ENCODE measurements at places on chromosomes 12 and 14. TPM values are rescaled to one million over a fixed set of nuclear protein-coding genes. Genes with fewer than 3 reads are reported as not detected.

DNA sequence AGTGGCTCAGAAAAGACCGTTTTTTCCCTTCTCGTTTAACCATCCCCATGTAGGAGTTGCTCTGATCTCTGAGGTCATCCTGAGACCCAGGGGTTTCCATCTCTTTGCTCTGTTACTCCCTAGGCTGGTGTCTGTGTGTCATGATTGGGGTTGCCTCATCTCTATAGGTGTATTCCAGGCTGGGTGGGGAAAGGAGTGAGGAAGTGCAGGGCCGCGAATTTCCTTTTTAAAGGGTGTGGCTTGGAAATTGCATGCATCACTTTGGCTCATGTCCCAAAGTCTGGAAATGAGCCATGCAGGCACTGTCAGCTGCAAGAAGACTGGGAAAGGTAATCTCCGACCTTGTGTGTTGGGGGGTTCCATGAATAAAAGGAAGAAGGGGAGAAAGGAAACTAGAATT, 201.9 kb downstream of the AACS start:
- no peaks in the 10 kb centered on the region for H3K4me1 ChIP-seq
- H3K4me3 ChIP-seq, result no peak overlapping the region
- H3K36me3 ChIP-seq, result no peaks in the 10 kb centered on the region
- no peak for DNase-seq
- no peaks in the 10 kb centered on the region for H3K27me3 ChIP-seq
- H3K27ac ChIP-seq, result no peak overlapping the region

GRCh38 chr12:49439042-49439441, 71.8 kb downstream of the SPATS2 start:
- H3K36me3 ChIP-seq, result no peaks in the 10 kb centered on the region
- H3K4me1 ChIP-seq, result peaks cover 18% of the 10 kb centered on the region
- no peak overlapping the region for H3K4me3 ChIP-seq
- no peak for DNase-seq
- no peaks in the 10 kb centered on the region for H3K27me3 ChIP-seq

DNA sequence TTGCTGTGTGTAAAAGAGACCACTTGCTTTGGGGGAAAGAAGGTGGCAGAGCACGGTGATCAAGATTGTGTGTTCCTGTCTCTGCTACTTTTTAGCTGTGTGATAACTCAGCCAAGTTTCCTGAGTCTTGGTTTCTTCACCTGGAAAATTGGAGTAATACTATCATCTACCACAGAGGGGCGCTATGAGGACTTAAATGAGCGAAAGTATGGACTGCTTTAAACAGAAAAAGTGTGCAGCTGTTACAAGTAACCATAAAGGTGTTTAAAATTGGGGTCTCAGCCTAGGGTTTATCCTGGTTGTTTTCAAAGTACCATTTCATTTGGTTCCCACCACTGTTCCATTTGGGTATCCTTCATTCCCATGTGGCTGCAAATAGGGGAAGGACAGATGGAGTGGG, 65.9 kb upstream of the WSCD2 start:
- no peaks in the 10 kb centered on the region for H3K4me1 ChIP-seq
- H3K27ac ChIP-seq, result no peak overlapping the region
- no peak for DNase-seq
- H3K36me3 ChIP-seq, result no peaks in the 10 kb centered on the region
- peaks cover 6% of the 10 kb centered on the region for H3K27me3 ChIP-seq

GRCh38 chr14:33435911-33436689, 497.4 kb downstream of the NPAS3 start:
- H3K27me3 ChIP-seq, result no peaks in the 10 kb centered on the region
- no peak overlapping the region for H3K27ac ChIP-seq
- no peaks in the 10 kb centered on the region for H3K36me3 ChIP-seq
- DNase-seq, result no peak

DNA sequence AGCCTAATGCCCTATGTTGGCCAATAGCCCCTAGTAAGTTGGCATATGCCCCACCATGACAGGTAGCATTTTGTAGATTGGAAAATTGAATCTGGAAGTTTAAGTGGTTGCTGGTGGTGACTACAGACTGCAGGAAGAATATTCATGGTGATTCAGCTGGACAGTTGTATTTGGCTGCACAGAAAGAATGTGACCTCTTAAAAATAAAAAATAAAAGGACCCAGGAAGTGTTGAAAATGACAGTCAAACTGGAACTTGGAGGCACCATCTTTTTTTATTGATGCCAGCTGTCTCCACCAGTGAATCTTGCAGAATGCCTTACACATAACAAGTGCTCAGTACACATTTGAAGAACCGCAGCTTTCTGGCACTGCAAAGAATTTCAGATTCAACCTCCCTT, 73.9 kb downstream of the PRMT8 start:
- no peak for DNase-seq
- H3K27me3 ChIP-seq, result no peaks in the 10 kb centered on the region
- no peaks in the 10 kb centered on the region for H3K4me1 ChIP-seq

DNA sequence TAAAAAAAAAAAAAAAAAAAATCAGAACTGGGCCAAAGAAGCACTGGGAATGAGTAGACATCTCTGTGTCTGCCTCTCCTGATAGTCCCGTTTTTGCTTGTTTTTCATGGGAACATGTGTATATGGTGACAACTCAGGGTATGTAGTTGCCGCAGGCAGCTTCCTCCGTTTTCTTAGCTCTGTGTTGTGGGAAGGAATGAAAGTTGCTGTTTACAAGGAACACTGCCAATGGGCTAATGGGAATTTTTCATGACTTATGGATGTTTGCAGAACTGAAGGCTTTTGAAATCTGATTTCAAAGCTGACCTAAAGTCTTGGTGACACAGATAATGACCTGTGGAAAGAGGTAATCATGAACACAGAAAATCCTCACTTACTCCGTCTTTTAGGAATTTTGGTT, 146.4 kb upstream of the BTG1 start:
- H3K36me3 ChIP-seq, result no peaks in the 10 kb centered on the region
- no peak for DNase-seq
- no peak overlapping the region for H3K4me3 ChIP-seq
- no peaks in the 10 kb centered on the region for H3K27me3 ChIP-seq

GRCh38 chr14:95660651-95661515, 25.3 kb upstream of the TCL1B start:
- H3K4me3 ChIP-seq, result no peak overlapping the region
- H3K27me3 ChIP-seq, result peaks cover 18% of the 10 kb centered on the region
- DNase-seq, result no peak
- no peaks in the 10 kb centered on the region for H3K4me1 ChIP-seq
- no peaks in the 10 kb centered on the region for H3K36me3 ChIP-seq

DNA sequence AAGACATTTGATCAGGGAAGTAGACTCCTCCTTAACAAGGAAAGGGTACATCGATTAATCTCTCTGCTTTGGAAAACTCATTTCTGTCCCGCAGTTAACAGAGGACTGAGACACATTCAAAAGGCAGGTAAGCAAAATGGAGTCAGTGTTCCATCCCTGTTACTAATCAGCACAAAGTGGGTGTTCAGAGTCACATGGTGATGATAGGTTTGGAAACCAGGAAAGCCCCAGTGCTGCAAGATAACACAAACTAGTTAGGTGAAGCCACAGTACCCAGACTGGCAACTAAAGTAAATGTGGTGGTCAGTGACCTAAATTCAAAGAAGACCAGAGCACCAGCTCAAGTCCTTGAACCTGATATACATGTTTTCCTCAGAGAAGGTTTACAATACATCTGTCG, 1.8 kb downstream of the OR4K17 start:
- no peaks in the 10 kb centered on the region for H3K27me3 ChIP-seq
- no peak for DNase-seq
- no peak overlapping the region for H3K4me3 ChIP-seq
- H3K4me1 ChIP-seq, result no peaks in the 10 kb centered on the region
- no peaks in the 10 kb centered on the region for H3K36me3 ChIP-seq

DNA sequence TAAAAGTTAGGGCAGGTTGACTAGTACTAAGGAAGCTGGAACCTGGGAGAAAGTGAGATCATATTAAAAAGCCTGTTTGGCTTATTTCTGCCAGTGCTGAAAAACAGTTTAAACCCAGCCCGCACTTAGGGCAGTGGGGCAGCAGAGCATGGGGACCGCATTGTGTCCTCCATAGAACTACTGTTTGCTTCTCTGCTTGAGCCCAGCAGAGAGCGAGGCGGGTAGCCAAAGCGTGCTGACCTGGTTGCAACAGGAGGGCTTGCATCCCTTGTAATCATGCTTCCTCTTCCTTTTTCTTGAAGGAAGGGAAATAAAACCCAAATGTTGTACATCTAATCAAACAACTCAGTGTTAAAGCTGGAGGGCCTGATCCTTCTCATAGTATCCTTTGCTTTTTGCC, 82.5 kb upstream of the HOXC13 start:
- no peaks in the 10 kb centered on the region for H3K36me3 ChIP-seq
- no peak overlapping the region for H3K27ac ChIP-seq
- H3K4me1 ChIP-seq, result no peaks in the 10 kb centered on the region
- peaks cover 13% of the 10 kb centered on the region for H3K27me3 ChIP-seq

DNA sequence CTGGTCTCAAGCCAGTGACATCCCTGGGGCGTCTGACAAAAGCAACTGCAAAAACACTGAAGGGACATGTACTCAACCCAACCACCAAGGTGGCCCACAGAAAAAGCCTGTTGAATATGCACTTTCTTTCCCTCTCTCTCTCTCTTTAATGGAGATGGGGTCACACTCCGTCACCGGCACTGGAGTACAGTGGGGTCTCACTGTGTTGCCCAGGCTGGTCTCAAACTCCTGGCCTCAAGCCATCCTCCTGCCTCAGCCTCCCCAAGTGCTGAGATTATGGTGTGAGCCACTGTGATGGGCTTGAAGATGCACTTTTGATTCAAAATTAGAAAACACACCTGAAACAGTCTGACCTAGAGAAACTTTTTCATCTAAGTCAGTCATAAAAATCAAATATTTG, 7.2 kb upstream of the CD27 start:
- DNase-seq, result no peak
- H3K4me1 ChIP-seq, result no peaks in the 10 kb centered on the region
- H3K27me3 ChIP-seq, result no peaks in the 10 kb centered on the region

- H3K27me3 ChIP-seq, result no peaks in the 10 kb centered on the region
- peaks cover 8% of the 10 kb centered on the region for H3K36me3 ChIP-seq
- DNase-seq, result no peak
- no peak overlapping the region for H3K27ac ChIP-seq
- no peak overlapping the region for H3K4me3 ChIP-seq
- no peaks in the 10 kb centered on the region for H3K4me1 ChIP-seq
Observed at GRCh38 chr14:92998946-92999345, 76.0 kb downstream of the CHGA start.

DNA sequence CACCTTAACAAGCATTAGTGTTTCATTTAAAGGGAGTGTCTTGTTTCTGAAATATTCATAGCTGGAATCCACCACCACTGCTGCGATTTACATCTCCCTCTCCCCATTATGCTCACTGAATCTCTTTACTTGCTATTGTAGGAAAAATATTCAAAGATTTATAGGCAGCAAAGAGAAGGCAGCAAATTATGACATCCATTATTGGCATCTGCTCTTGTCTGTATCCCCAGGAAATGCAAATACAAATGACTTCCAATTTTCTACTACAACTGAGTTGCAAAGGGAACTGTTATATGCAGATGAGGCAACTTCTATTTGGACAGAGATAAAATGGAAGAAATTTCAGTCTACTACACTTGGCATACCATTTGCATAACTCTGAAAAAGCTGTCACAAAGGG, 88.4 kb upstream of the PRKD1 start:
- H3K36me3 ChIP-seq, result no peaks in the 10 kb centered on the region
- no peak for DNase-seq
- H3K4me1 ChIP-seq, result no peaks in the 10 kb centered on the region
- H3K27ac ChIP-seq, result no peak overlapping the region

DNA sequence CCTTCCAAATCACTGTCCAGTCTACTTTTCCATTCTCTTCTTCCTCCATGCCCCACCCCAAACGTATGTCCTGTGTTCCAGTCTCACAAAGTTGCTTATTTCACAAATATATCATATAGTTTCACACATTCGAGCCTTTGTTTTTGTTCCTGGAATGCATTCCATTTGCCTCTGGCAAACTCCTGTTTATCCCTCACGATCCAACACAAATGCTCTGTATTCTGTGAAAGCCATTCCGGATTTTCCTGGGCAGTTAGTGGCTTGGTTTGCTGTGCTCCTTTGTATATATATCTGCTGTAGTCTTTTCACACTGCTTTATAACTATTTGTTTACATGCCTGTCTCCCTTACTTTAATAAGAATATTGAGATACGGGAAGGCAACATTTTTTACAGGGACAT, 9.0 kb downstream of the RIC8B start:
- no peak overlapping the region for H3K4me3 ChIP-seq
- H3K27ac ChIP-seq, result no peak overlapping the region
- no peaks in the 10 kb centered on the region for H3K4me1 ChIP-seq
- DNase-seq, result no peak
- H3K36me3 ChIP-seq, result peaks cover 34% of the 10 kb centered on the region
- H3K27me3 ChIP-seq, result no peaks in the 10 kb centered on the region

GRCh38 chr14:55889124-55889523, 229.1 kb upstream of the PELI2 start:
- no peaks in the 10 kb centered on the region for H3K36me3 ChIP-seq
- no peaks in the 10 kb centered on the region for H3K27me3 ChIP-seq
- H3K4me1 ChIP-seq, result no peaks in the 10 kb centered on the region
- no peak overlapping the region for H3K4me3 ChIP-seq
- no peak overlapping the region for H3K27ac ChIP-seq

DNA sequence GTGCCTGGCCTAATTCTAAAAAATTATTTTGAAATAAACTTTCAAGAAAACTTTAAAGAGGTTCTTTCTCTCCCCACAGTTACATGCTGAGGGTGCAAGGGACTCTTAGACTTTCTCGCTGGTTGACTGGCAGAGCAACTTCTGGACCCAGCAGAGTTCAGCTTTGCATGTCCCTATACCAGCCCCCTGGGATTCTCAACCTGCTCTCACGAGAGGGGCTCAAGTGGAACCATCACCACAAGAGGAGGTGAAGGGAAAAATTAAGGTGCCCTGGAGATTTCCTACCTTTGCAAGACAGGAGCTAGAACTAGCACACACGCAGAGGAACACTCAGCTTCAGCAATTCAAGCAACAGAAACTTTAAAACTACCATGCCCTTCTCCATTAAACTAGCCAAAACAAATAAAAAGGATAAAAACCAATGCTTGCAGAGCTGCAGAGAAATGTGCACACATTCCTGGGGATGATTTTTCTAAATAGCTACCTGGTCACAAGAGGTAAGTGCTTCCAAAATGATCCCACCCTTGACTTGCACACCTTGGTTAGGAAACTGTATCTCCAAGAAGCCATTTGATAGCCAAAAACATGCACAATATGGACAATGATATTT, 2.5 kb downstream of the HVCN1 start:
- H3K27ac ChIP-seq, result no peak overlapping the region
- H3K27me3 ChIP-seq, result no peaks in the 10 kb centered on the region
- no peaks in the 10 kb centered on the region for H3K36me3 ChIP-seq
- no peak for DNase-seq
- peaks cover 26% of the 10 kb centered on the region for H3K4me1 ChIP-seq
- H3K4me3 ChIP-seq, result no peak overlapping the region

Gene DAZAP2
- 259 TPM for total RNA-seq

Gene CNTN1
- 12.3 TPM for total RNA-seq

Gene CYP27B1
- total RNA-seq, result 1.1 TPM

Gene RHOJ
- 29.2 TPM for total RNA-seq

Gene DIO3
- total RNA-seq, result 1.9 TPM

Gene GARIN6
- total RNA-seq, result not detected

Gene CHGA
- total RNA-seq, result 0.71 TPM

Gene BDKRB2
- 1.3 TPM for total RNA-seq
